ENCODE measurements at places on chromosomes 3 and 15. TPM values are rescaled to one million over a fixed set of nuclear protein-coding genes. Genes with fewer than 3 reads are reported as not detected.

- no peak for DNase-seq
Measured at GRCh38 chr15:85142312-85142711, 160.7 kb downstream of the PDE8A start.

The GRAMD1C gene
- 2.4 TPM for total RNA-seq

GRCh38 chr3:72891053-72891855 lies 3.4 kb downstream of the GXYLT2 start:
- DNase-seq: no peak

GRCh38 chr3:64455351-64455750 lies 230.1 kb upstream of the PRICKLE2 start:
- DNase-seq: no peak

DNA sequence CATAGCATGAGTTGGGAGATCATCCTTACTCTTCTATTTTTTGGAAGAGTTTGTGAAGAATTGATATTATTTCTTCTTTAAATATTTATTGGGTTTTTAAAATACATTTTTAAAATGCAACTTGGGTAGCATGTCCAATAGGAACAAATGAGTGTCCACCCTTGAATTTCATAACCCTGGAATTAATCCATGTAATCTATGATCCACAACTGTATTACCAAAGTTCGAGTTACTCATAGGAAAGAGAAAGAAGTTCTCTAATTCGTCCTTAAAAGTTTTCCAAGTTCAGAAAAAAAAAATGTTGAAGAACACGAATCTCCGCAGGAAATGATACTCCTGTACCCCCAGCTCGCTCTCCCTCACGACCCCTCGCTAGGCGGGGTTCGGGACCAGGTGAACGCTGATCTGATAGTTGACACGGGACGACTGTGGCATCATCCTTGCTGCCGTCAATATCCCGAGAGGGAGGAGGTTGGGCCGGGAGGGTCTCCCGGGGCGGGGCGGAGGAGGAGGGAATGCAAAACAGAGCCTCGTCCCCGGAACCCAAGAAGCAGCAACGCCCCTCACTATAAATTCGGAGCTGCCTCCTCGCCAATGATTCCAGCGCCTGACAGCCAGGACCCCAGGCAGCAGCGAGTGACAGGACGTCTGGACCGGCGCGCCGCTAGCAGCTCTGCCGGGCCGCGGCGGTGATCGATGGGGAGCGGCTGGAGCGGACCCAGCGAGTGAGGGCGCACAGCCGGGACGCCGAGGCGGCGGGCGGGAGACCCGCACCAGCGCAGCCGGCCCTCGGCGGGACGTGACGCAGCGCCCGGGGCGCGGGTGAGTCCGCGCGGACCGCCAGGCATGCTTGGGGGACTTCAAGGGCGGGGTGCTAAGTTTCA lies at the start of gene AGTR1:
Gene AGTR1, plus strand, starts transcription at position 598 of the 884 bp plus-strand sequence. CDS start 43,133 bp downstream, outside the sequence.
- DNase-seq: peak; percentile 63

The JMJD7 gene
- 26.2 TPM for total RNA-seq

DNA sequence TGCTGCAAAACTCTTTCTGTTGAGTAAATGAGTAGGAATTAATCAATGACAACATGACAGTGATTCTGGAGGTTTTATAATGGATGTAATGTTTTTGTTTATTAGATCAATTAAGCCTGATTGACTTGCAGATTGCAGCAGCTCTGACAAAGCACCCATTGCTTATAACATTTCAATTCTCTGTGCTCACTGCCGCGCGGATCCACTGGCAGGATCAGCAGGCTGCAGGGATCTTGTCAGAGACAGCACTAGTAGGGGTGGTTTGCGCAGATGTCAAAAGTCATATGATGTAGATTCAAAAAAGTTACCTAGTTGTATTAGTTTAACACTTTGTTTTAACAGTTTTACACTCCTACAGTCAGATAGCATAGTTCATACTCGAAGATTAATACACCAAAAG lies 93.4 kb downstream of the MBNL1 start:
- no peak for DNase-seq

GRCh38 chr3:148962513-148962912 lies 28.8 kb upstream of the GYG1 start:
- no peak for DNase-seq

The EXD1 gene
- total RNA-seq: not detected

DNA sequence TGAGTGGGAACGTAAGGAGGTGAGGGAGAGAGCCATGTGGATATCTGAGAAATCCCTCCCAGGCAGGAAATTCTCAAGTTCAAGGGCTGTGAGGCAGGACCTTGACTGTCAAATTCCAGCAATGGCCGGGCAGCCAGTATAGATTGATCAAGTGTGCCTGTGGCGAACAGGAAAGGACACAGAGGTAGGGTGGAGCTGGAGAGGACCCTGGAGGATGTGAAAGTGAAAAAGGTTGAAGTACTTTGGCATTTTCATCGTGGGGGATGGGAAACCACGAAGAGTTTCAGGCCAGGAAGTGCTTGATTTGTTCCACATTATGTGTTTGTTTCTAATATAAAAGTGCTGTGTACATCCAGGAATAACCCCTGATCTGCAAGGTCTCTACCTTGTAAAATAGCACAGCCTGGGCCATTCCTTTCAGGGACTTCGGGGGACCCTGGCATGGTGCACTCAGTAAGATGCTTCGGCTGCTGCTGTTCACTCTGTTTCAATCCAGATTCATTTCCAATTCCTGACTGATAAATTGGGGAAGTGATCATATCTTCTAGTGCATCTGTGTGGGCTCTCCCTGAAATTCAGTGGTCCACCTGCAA lies 156.6 kb downstream of the MCTP2 start:
- DNase-seq: no peak

DNA sequence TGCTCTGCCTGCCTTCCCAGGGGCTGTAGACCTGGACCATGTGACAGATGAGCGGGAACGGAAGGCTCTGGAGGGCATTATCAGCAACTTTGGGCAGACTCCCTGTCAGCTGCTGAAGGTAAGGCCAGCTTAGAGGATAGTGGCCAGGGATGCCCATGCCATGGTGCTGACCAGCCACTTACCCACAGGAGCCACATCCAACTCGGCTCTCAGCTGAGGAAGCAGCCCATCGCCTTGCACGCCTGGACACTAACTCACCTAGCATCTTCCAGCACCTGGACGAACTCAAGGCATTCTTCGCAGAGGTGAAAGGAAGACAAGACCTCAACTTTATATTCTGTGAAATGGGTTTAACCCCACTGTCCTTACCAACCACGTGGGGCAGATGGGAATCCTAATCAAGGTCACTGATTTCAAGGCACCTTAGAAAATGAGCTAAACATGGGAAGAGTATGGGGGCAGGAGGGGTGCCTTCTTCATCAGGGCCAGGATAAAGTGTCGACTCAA lies 26.7 kb downstream of the NBEAL2 start:
- DNase-seq: no peak

DNA sequence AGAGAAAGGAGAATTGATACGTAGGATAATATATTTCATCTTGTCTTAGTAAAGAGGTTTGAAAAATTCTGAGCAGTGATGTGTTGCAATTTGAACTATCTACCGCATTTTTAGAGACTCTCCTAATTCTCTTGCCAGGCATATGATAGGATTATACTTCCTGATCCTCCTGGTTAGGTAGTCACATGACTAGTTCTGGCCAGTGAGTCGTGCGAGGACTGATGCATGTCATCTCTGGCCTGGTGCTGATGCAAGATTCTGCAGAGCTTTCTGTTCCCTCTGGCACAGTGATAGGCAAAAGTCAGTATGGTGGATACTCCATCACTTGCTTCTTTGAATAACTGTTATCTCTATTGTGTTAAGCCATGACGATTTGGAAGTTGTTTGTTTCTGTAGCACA lies 277.6 kb upstream of the NAALADL2 start:
- DNase-seq: no peak

DNA sequence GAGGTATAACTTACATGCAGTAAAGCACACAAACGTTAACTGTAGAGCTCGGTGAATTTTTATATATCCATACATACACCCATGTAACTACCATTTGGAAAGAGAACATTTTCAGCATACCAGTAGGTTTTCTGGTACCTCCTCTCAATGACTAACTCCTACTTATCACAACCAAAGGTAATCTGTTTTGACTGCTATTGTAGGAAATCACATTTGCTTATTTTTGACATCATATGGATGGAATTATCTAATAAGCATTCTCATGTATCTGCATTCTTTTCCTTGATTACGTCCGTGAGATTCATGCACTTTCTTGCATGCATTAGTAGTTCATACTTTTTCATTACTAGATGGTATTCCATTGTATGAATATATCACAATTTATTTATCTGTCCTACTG lies 76.8 kb downstream of the CSNK1G1 start:
- DNase-seq: no peak

GRCh38 chr15:93018574-93018973 lies 70.4 kb downstream of the RGMA start:
- no peak for DNase-seq

- DNase-seq: no peak
Measured at GRCh38 chr15:71808311-71809020, 1.9 kb upstream of the NR2E3 start.

The LRRC2 gene
- total RNA-seq: not detected

- DNase-seq: no peak
Measured at GRCh38 chr3:127632035-127632820, 3.2 kb downstream of the PODXL2 start.
